A549 treated with dexamethasone at 1 μM for 4 hours (cell line): ENCODE measurements at places on chromosomes 3 and 15. TPM values are rescaled to one million over a fixed set of nuclear protein-coding genes. Genes with fewer than 3 reads are reported as not detected.

Gene ISG20
- 32.2 to 43.2 TPM (median 39.9 TPM) in 5 replicates for total RNA-seq

Gene CHRD
- total RNA-seq = 0.19 to 0.29 TPM (median 0.23 TPM) in 5 replicates

Gene LRRC31
- not detected in 5 replicates for total RNA-seq

Gene DALRD3
- 16.8 to 24.1 TPM (median 23.1 TPM) in 5 replicates for total RNA-seq

Gene CD276
- total RNA-seq = 61.9 to 92.8 TPM (median 91.0 TPM) in 5 replicates

Gene CCR3
- total RNA-seq = not detected in 5 replicates

Gene COX5A
- 506 to 581 TPM (median 526 TPM) in 5 replicates for total RNA-seq

Gene MED12L
- 0.23 to 0.90 TPM (median 0.41 TPM) in 5 replicates for total RNA-seq

Gene CLDN18
- not detected in 5 replicates for total RNA-seq

Gene B3GNT5
- total RNA-seq = 20.1 to 29.7 TPM (median 24.4 TPM) in 5 replicates

Gene MEX3B
- 2.9 to 4.7 TPM (median 3.9 TPM) in 5 replicates for total RNA-seq

Gene SST
- not detected in 5 replicates for total RNA-seq

Gene SCN11A
- total RNA-seq = not detected in 5 replicates

Gene CELF6
- 0.11 to 0.21 TPM (median 0.15 TPM) in 4 of 5 replicates, not detected in the other for total RNA-seq

Gene MAPKBP1
- 2.3 to 5.1 TPM (median 3.8 TPM) in 5 replicates for total RNA-seq

Gene HRG
- not detected in 5 replicates for total RNA-seq

Gene NR1I2
- total RNA-seq = not detected in 5 replicates

Gene ARMC8
- total RNA-seq = 37.0 to 48.3 TPM (median 42.2 TPM) in 5 replicates

Gene TMC3
- total RNA-seq = not detected in 5 replicates

Gene DAZL
- not detected in 5 replicates for total RNA-seq

Gene TUSC7
- not detected in 5 replicates for total RNA-seq

Gene FBXO40
- total RNA-seq = not detected in 5 replicates

Gene CORO2B
- total RNA-seq = 2.9 to 4.0 TPM (median 3.3 TPM) in 5 replicates

Gene SPINK8
- total RNA-seq = not detected in 5 replicates

Gene CIB2
- 27.4 to 28.1 TPM (median 27.9 TPM) in 5 replicates for total RNA-seq

Gene PLEKHO2
- total RNA-seq = 5.9 to 6.9 TPM (median 6.5 TPM) in 5 replicates

Gene NOX5
- 0.10 to 0.34 TPM (median 0.19 TPM) in 5 replicates for total RNA-seq

Gene GOLGA6L10
- total RNA-seq = 0.18 to 0.38 TPM (median 0.35 TPM) in 5 replicates

Gene RPL32
- 2,252 to 2,726 TPM (median 2,282 TPM) in 5 replicates for total RNA-seq

Gene DUOX1
- 0.02 to 0.04 TPM in 2 of 5 replicates, not detected in the others for total RNA-seq

Gene TEX55
- not detected in 5 replicates for total RNA-seq

Gene KCNAB1
- not detected in 5 replicates for total RNA-seq

Gene MUC13
- 6.5 to 8.6 TPM (median 7.6 TPM) in 5 replicates for total RNA-seq

Gene ZBBX
- total RNA-seq = not detected in 5 replicates

Gene GHSR
- total RNA-seq = not detected in 5 replicates

Gene TEX9
- 4.0 to 4.9 TPM (median 4.4 TPM) in 5 replicates for total RNA-seq

Gene IL16
- total RNA-seq = 0.18 to 0.29 TPM in 2 of 5 replicates, not detected in the others

Gene GOLGA8S
- 0.09 to 0.18 TPM (median 0.11 TPM) in 5 replicates for total RNA-seq

Gene TNFAIP8L3
- 34.7 to 45.3 TPM (median 41.9 TPM) in 5 replicates for total RNA-seq

Gene ADGRG7
- total RNA-seq = not detected in 5 replicates

Gene PLA2G4D
- not detected in 5 replicates for total RNA-seq

Gene RBP2
- not detected in 5 replicates for total RNA-seq

Gene FRMD5
- total RNA-seq = 1.8 to 2.3 TPM (median 2.0 TPM) in 5 replicates

Gene KNG1
- 0.07 TPM in 1 of 5 replicates, not detected in the others for total RNA-seq

Gene C3orf18
- total RNA-seq = 1.9 to 2.9 TPM (median 2.7 TPM) in 5 replicates

Gene EAF2
- 1.4 to 1.9 TPM (median 1.8 TPM) in 5 replicates for total RNA-seq

Gene AHSG
- 0.06 to 0.09 TPM (median 0.06 TPM) in 3 of 5 replicates, not detected in the others for total RNA-seq

Gene ISLR
- 0.33 to 0.52 TPM (median 0.35 TPM) in 5 replicates for total RNA-seq

Gene SMAD6
- 23.0 to 36.8 TPM (median 31.8 TPM) in 5 replicates for total RNA-seq

Gene IL5RA
- not detected in 5 replicates for total RNA-seq

Gene TMEM108
- total RNA-seq = 0.09 TPM in 1 of 5 replicates, not detected in the others

Gene OIP5
- 11.3 to 12.7 TPM (median 12.1 TPM) in 5 replicates for total RNA-seq

Gene PLCH1
- total RNA-seq = 0.62 to 0.91 TPM (median 0.82 TPM) in 5 replicates

Gene CPNE9
- 0.05 to 0.25 TPM (median 0.14 TPM) in 4 of 5 replicates, not detected in the other for total RNA-seq
